Stimulated activated CD4-positive, alpha-beta T cell treated with anti-CD3 and anti-CD28 coated beads, Interleukin-1b, Interleukin-23, amount 100 ng/mL, for 24 hours (primary cell): ENCODE measurements at places on chromosomes 2 and 18.

GRCh38 chr2:38440655-38441054, 63.6 kb upstream of the ATL2 start:
- no peak for DNase-seq

DNA sequence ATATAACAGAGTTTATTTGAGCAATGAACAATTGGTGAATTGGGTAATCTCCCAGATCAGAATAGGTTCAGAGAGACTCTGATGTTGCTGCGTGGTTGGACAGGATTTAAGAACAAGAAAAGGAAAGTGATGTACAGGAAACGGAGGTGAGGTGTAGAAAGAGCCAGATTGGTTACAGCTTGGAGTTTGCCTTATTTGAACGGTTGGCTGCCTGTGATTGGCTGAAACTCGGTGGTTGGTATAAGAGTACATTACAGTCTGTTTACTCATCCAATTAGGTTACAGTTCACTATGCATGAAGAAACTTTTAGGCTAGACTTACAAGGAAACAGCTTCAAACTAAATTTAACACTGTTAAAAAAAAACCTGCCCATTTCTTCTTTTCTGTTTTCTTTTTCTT, 68.0 kb upstream of the CABLES1 start:
- no peak for DNase-seq

- DNase-seq: no peak
These were observed 39.4 kb downstream of the SLC8A1 start for GRCh38 chr2:40412456-40412855.

- DNase-seq: no peak
These were observed 865.5 kb downstream of the DSC3 start for GRCh38 chr18:30177056-30177455.

DNA sequence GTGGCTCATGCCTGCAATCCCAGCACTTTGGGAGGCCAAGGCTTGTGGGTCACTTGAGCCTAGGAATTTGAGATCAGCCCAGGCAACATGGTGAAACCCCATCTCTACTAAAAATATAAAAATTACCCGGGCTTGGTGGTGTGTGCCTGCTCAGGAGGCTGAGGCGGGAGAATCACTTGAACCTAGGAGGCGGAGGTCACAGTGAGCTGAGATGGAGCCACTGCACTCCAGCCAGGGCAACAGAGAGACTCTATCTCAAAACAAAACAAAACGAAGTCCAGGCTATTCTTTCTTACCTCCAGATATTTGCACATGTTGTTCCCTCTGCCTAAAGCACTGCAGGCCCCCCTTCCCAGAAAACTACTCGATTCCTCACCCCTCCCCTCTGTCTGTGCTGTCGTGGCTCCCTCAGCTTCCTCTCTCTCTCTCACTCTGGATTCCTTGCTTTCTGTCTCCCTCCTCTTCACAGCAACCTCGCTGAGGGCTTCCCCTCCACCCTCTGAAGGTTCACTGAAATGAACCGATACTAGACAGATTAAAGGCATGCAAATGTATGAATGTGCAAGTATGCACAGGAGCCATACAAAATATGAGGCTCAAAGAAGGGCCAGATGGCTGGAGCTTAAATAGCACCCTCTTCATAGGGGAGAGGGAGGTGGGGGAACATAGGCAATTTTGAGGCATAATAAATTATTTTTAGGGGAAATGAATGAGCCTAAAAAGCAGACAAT, 18.5 kb downstream of the TMEM177 start:
- no peak for DNase-seq

DNA sequence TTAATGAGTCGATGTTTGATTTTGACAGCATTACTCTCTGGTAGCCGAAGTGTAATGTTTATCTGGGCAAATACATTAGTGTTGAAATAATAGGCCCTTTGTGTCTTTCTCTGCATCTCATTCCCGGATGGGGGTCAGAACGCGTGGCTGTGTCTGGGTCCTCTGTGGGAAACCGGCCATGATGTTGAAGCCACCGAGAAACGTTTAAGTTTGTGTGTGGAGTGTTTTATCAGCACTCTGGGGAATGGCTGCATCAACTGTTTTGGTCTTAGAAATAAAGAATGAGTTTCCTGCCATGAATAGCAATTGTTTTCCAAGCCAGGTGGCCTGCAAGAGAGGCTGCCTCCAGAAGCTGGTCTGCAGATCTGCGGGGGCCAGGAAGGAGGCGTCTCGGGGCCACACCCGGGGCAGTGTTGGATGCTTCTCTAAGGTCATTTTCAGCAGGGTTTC, 69.7 kb downstream of the RNF144A start:
- no peak for DNase-seq

- DNase-seq: no peak
These were observed 104.1 kb upstream of the OTOS start for GRCh38 chr2:240244543-240244942.

DNA sequence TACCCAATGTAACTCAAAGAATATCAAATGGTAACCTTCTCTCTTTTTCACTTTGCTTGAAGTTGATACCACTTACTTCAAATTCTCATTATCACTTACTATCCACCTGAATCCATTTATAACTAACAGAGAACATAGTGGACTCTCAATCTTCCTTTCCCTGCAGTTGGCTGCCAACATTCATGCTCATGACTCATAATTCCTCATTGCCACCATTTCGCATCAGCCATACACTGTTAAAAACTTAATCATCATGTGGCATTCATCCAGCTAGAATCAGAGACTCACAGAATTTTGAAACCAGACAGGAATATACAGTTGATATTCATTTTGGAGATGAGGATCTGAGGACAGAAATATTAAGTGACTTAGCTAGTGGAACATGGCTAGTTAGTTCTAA, 56.8 kb downstream of the SLC4A10 start:
- DNase-seq: no peak

- DNase-seq: no peak
These were observed 842.2 kb upstream of the VRK2 start for GRCh38 chr2:57204364-57204763.

DNA sequence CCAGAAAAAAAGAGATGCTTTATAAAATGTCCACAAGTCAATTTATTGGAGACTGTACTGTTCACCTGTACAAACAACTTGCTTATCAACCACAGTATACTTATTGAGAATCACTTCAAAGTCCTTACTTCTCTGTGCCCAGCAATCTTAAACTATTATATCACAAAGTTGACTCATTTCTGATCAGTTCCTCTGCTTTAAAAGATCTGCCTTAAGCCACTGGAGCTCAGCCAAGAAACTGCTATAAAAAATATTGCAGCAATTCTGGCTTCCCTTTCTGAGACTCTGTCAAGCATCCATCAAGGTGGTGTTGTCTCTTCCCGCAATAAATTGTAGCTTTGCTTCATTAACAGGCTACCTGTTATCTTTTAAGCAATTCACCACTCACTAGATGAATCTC, 375.2 kb upstream of the SPHKAP start:
- no peak for DNase-seq

GRCh38 chr2:18560797-18561085, 288 bp upstream of the RDH14 start:
- DNase-seq: no peak

GRCh38 chr2:15984368-15985255, 44.3 kb downstream of the MYCN start:
- DNase-seq: no peak

DNA sequence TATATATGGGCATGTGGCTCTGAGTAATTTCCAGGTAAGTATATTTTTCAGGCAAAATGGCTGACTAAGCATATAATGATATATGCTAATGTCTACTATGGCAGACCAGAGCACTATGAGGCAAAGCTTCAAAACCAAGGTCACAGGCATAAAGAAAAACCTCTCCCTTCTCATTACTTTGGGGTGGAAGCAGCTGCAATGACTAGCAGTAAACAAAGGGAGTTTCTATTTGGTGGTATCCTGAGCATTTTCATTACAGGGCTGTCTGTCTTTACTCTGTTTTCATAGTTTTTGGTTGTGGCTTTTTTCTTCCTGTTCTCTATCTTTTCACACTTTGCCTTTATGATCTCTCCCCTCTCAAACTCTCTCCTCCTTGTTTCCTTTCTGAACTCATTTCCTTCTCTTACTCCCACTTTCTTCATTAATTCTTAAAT, 15.6 kb downstream of the PDE6D start:
- DNase-seq: no peak

DNA sequence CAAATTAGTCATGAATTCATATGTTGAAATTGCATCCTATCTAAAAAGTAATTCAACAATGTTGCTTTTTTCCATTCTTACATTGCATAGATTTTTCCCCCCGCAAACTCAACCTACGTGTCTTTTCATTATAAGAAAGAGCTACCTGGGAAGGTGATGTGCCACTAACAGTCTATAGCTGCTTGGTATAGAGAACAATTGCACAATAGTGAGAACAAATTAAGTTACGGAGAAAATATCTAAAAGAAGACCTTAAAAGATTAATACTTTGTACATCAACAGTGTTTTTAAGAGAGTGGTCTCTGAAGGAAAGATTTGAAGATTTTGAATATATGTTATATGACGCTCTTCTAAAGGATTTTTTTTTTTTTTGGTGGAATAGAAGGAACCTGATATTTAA, 111.8 kb downstream of the STK39 start:
- DNase-seq: no peak

DNA sequence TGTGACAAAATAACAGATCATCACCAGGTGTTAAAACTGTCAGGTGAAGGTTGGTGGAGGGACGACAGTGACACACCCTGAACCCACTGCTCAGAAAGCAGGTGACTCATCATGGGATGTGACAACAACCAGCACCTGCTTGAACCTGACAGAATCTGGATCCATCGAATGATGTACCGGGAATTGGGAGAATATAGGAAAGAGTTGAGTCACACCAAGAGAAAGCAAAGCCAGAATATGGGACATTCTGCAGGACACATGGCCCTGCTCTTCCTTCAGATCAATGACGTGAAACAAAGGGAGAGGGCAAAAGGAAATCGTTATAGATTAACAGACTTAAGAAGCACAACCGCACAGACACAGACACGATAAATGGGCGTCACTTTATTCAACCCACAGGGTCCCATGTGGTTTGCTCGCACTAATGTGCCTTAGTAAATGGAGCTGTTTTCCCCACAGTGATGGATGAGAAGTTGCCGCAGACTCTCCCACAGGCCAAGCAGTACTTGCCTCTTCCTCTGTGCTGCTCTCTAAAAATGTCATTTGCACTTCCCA, 100.1 kb downstream of the CRACDL start:
- DNase-seq: no peak

DNA sequence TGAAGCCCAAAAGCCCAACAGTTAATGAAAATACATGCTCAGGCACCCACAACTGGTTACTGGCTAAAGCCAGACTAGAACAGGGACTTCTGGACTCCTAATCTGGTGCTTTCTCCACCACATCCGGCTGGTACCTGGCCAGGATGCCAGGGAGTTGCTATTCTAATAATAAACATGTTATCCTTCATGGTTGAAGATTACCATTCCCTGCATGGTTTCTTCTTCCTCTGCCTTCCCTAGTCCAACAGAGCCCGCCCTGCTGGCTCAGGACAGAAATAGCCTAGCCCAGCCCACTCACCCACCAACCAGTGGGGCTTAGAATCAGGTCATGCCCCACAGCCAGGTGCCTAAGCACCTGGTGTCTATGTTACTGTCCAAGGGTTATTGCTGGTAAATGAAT, 184.2 kb downstream of the TMEM247 start:
- DNase-seq: no peak

GRCh38 chr2:120861191-120861575, 125.5 kb downstream of the GLI2 start:
- DNase-seq: no peak

- DNase-seq: peak; percentile 62
These were observed 19.8 kb downstream of the HDAC4 start for GRCh38 chr2:239380831-239381708.

- no peak for DNase-seq
These were observed 30.8 kb downstream of the DDX18 start for GRCh38 chr2:117845304-117845703.

DNA sequence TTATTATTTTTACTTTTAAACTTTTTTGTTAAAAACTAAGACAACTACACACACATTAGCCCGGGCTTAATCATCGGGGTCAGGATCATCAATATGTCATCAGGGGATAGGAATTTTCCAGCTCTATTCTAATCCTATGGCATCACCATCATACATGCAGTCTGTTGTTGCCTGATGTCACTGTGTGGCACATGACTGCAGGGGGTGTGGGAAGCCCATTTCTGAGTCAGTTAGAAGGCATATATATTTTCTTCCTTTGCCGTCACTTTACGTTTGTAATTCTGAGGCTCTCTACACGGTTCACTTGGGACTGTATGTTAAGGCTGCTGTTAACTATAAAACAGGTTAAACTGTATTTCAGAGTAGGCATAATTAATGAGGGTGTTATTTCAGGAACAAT, 144.4 kb upstream of the ITGA6 start:
- no peak for DNase-seq

DNA sequence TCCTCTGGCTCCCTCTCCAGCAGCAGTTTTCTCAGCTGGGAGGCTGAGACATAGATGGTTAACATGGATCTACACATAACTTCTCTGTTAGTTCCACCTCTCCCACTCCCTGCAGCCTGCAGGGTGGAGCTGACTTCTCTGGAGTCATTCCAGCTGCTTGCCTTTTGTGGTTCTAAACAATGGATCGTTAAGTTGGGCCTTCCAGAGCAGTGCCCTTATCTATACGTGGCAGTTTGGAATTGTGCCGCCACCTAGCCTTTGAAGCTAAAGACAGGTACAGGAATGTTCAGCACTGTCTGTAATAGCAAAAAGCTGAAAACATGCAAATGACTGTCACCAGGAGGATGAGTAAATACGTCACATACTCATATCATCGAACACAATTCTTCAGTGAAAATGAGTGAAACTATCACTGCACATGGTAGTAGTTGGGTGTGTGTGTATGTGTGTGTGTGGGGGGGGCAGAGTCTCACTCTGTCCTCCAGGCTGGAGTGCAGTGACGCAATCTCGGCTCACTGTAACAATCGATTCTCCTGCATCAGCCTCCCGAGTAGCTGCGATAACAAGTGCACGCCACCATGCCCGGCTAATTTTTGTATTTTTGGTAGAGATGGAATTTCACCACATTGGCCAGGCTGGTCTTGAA, 50.3 kb downstream of the SH2D6 start:
- no peak for DNase-seq

- DNase-seq: no peak
These were observed 294.3 kb downstream of the SRBD1 start for GRCh38 chr2:45316576-45317338.
